Sigmoid colon (tissue), 7 donors: ENCODE measurements at places on chromosomes 3 and 15. TPM values are rescaled to one million over a fixed set of nuclear protein-coding genes. Genes with fewer than 3 reads are reported as not detected.
A peak's percentile ranks its signal among the peaks of the same experiment; 100 is the strongest.

DNA sequence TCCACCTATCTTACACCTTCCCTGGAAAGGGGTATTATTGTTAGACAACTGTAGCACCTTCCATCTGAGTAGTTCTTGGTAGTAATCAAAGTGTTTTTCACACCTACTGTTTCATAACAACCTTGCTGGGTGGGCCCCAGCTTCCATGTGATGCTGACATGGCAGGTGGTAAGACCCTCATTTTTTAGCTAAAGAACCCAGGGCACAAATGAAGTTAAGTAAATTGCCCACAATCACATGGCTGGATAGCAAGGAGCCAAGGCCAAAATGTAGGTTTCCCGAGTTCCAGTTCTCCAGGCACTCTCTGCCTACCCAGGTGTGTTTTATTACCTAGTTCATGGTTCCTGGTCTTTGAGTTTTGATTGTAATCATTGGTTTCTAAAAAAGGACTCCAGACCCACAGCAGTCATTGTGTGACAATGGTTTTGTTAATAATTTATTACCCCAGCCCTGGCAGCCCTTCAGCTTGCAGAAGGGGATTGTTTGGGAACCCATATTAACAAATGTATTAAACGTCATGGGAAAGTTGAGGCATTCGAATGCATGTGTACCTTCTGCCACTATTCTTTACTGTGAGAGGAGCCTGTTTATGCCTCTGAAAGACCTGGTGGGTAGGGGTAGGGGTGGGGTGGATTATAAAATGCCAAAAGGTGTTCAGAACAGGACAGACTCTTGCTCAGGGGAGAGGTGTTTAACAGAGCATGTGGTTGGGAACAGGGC, 222.2 kb upstream of the BHLHE40 start:
- H3K27me3 ChIP-seq = no peaks in the 10 kb centered on the region
- H3K4me1 ChIP-seq = no peaks in the 10 kb centered on the region
- DNase-seq = no peak
- no peak overlapping the region for H3K4me3 ChIP-seq
- no peak overlapping the region for H3K27ac ChIP-seq
- H3K36me3 ChIP-seq = peaks cover 4% of the 10 kb centered on the region

DNA sequence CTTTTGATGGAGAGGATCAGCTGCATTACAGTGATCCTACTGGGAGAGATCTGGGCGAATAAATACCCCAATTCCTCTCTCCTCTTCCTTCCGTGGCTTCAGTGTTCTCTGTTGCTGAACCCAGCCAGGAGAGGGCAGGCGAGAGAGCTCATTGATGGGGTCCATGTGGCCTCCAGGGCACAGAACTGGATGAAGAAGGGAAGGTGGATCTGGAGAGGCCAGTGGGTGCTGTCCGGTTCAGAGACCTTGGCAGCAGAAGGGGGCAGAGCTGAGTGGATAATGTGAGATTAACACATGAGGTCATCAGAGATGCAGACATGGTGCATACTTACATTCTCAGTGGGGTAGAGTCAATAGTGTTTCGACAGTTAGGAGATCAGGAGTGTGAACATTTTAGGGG, 193.6 kb downstream of the CLSTN2 start:
- DNase-seq = no peak
- H3K36me3 ChIP-seq = no peaks in the 10 kb centered on the region
- H3K27ac ChIP-seq = no peak overlapping the region
- H3K4me3 ChIP-seq = no peak overlapping the region

DNA sequence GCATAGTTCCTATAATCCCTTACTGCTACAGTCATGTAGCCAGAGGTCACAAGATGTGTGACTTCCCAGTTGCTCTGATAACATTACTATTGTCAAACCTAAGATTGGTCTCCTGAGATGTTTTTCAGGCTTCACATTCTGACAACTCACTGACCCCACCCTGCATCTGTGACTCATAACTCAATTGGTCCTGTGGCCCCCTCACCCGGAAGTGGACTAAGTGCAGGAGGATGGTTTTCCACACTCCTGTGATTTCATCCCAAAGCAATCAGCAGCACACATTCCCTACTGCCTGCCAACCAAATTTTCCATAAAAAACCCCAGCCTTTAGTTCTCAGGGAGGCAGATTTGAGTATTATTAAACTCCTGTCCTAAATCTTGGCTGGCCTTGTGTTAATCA, 564.9 kb upstream of the ZNF385D start:
- no peak overlapping the region for H3K4me3 ChIP-seq
- no peaks in the 10 kb centered on the region for H3K36me3 ChIP-seq
- no peaks in the 10 kb centered on the region for H3K27me3 ChIP-seq
- H3K4me1 ChIP-seq = no peaks in the 10 kb centered on the region
- no peak for DNase-seq

- H3K27me3 ChIP-seq = no peaks in the 10 kb centered on the region
- H3K4me1 ChIP-seq = no peaks in the 10 kb centered on the region
- no peak overlapping the region for H3K4me3 ChIP-seq
- no peak overlapping the region for H3K27ac ChIP-seq
- no peak for DNase-seq
- H3K36me3 ChIP-seq = no peaks in the 10 kb centered on the region
Observed at GRCh38 chr3:40044487-40044886, 235.1 kb downstream of the MYRIP start.

DNA sequence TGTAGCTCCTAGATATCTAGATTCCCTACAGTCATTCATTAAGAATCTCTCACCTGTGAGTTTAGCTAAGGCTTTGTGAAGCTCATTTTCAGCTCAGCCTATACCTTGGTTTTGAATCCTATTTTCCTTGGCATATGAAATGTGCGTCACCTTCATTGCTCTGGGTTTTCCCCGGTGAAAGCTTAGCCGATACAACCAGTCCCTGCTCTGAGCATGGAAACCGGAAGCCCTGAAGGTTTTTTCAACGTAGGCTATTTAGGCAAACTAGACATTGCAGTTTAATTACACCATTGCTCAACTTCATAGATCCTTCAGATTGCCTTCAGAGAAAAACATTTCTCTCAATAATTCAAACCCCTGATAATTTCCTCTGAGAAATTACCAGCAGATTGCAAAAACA, 206.8 kb upstream of the TPRG1 start:
- no peaks in the 10 kb centered on the region for H3K4me1 ChIP-seq
- no peaks in the 10 kb centered on the region for H3K36me3 ChIP-seq
- no peak overlapping the region for H3K4me3 ChIP-seq
- H3K27ac ChIP-seq = no peak overlapping the region

DNA sequence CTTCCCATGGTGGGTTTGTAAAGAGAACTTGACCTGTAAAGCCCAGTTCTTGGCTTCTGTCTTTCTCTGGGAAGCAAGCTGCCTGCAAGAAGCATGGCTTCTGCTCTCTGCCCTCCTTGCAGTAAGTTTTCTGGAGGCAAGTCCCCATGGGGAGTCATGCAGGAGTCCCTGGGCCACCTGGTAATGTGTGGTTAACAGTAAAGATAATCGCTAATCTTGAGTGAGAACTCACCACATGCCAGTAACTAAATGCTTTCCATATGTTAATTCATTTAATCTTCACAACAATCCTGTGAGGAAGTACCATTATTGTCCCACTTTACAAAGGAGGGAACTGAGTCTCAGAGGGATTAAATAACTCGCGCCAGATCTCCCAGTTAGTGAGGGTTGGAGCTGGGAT, 4.2 kb downstream of the CAPN3 start:
- H3K27me3 ChIP-seq = no peaks in the 10 kb centered on the region
- no peak overlapping the region for H3K4me3 ChIP-seq
- no peak for DNase-seq
- no peak overlapping the region for H3K27ac ChIP-seq

- DNase-seq = no peak
- no peaks in the 10 kb centered on the region for H3K36me3 ChIP-seq
- no peaks in the 10 kb centered on the region for H3K4me1 ChIP-seq
- H3K27me3 ChIP-seq = no peaks in the 10 kb centered on the region
- no peak overlapping the region for H3K27ac ChIP-seq
Observed at GRCh38 chr3:170835336-170835735, 34.7 kb downstream of the RPL22L1 start.

- H3K27ac ChIP-seq = no peak overlapping the region
- peaks cover 11% of the 10 kb centered on the region for H3K4me1 ChIP-seq
- no peaks in the 10 kb centered on the region for H3K27me3 ChIP-seq
- H3K36me3 ChIP-seq = no peaks in the 10 kb centered on the region
- H3K4me3 ChIP-seq = no peak overlapping the region
Observed at GRCh38 chr15:81278306-81279029, 45.5 kb downstream of the STARD5 start.

GRCh38 chr15:40543082-40543481, 21.8 kb downstream of the CCDC32 start:
- no peak overlapping the region for H3K27ac ChIP-seq
- no peaks in the 10 kb centered on the region for H3K27me3 ChIP-seq
- no peak for DNase-seq
- H3K4me1 ChIP-seq = no peaks in the 10 kb centered on the region

- H3K36me3 ChIP-seq = no peaks in the 10 kb centered on the region
- H3K27me3 ChIP-seq = no peaks in the 10 kb centered on the region
- peak overlapping the region; percentile 98 for H3K27ac ChIP-seq
- peak overlapping the region; percentile 52 for H3K4me3 ChIP-seq
Observed at GRCh38 chr15:92807971-92808571, 92.1 kb upstream of the CHD2 start.

GRCh38 chr3:29690686-29691353, 409.9 kb downstream of the RBMS3 start:
- no peaks in the 10 kb centered on the region for H3K27me3 ChIP-seq
- H3K4me3 ChIP-seq = no peak overlapping the region
- no peaks in the 10 kb centered on the region for H3K36me3 ChIP-seq
- no peak for DNase-seq

GRCh38 chr3:178352326-178353005, 183.8 kb upstream of the KCNMB2 start:
- H3K27me3 ChIP-seq = no peaks in the 10 kb centered on the region
- H3K36me3 ChIP-seq = no peaks in the 10 kb centered on the region
- no peak for DNase-seq
- H3K27ac ChIP-seq = no peak overlapping the region
- H3K4me3 ChIP-seq = no peak overlapping the region
- peaks cover 16% of the 10 kb centered on the region for H3K4me1 ChIP-seq

DNA sequence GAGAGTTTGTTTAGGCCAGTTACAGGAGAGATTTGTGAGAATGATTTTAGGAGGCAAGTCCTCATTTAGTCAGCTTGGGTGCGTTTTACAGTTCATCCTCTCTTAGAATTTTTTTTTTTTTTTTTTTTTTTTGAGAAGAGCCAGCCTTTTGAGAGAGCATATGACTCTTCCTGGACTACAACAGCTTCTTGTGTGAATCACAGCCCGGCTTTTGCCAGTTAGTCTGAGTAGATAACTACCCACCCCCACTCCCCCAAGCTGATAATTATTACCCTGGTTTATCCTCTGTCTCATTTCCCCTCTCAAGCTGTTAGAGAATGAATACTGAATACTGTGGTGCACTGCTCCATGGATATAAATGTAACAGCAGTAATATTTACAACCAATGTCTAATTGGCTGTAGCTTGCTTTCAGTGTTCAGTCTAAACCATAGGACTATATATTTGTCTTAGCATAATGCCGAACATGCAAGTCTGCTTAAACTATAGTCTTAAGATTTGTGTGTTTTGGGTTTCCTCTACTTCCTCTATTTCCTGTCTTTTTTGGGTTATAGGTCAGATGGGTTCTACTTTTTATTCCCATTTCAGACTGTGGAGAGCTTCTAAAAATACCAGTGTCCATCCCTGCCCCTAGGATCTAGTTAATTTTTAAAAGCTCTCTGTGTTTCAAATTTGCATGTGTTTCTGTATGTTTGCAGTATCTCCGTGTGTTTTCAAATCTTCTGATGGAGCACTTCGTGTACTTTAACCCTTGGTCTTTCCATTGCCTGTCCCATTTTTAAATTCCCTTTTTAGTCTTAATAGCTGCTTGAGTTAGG, 8.0 kb downstream of the CHD2 start:
- no peaks in the 10 kb centered on the region for H3K27me3 ChIP-seq
- no peaks in the 10 kb centered on the region for H3K36me3 ChIP-seq
- peak overlapping the region; percentile 94 for H3K27ac ChIP-seq

DNA sequence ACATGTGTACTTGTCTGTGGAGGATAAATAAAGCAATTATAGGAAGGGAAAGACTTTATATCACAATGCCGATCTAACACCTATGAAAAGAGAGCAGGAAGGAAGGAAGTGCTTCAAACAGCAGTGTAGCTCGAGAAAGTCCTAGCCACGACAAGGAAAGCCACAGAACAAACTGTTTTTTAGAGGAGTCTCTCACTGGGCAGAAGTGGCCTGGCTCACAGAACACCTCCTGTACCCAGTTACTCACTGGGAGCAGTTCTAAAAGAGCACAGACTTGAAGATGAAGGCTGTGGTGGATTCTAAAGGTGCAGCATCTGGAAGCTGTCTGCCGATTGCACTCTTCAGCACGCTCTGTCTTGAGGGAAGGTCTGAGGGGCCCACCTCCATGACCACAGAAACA, 248.8 kb upstream of the ATP11B start:
- no peaks in the 10 kb centered on the region for H3K27me3 ChIP-seq
- no peak overlapping the region for H3K4me3 ChIP-seq
- H3K36me3 ChIP-seq = no peaks in the 10 kb centered on the region
- H3K27ac ChIP-seq = no peak overlapping the region
- H3K4me1 ChIP-seq = no peaks in the 10 kb centered on the region

DNA sequence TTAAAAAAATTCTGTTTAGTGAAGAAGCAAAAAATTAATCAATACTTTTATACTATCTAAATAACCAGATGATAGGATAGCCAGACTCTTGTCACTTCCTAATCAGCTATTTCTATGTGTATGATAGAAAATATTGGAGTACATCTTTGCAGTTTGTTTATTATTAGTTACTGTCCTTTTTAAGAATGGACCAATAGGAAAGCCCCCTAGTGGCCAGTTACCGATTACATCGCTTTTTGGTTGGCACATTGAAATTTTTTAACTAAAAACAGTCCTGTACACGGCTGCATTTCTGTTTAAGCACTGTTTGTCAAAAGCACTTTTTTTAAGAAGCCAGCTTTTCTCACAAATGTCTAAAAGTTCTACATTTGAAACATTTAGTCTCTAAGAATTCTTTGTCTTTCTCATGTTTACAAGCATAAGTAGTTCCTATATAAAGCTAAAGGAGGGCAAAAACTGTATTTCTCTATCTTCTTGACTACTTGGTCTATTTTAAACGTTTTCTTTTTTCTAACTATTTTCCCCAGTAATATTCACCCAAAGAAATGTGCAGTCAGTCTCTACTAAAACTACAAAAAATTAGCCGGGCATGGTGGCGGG, 253.2 kb upstream of the LRTM1 start:
- H3K4me1 ChIP-seq = no peaks in the 10 kb centered on the region
- H3K36me3 ChIP-seq = no peaks in the 10 kb centered on the region
- DNase-seq = no peak
- H3K27ac ChIP-seq = no peak overlapping the region

SOX14 gene
- not detected for total RNA-seq

DLEC1 gene
- total RNA-seq = 0.28 TPM

CFAP161 gene
- 2.1 TPM for total RNA-seq

MAGI1 gene
- 29.8 TPM for total RNA-seq

ADCY5 gene
- 84.4 TPM for total RNA-seq

CLSTN2 gene
- 2.7 TPM for total RNA-seq

ARNT2 gene
- total RNA-seq = 16.1 TPM
